ENCODE measurements at places on chromosomes 6 and 20. TPM values are rescaled to one million over a fixed set of nuclear protein-coding genes. Genes with fewer than 3 reads are reported as not detected.

DNA sequence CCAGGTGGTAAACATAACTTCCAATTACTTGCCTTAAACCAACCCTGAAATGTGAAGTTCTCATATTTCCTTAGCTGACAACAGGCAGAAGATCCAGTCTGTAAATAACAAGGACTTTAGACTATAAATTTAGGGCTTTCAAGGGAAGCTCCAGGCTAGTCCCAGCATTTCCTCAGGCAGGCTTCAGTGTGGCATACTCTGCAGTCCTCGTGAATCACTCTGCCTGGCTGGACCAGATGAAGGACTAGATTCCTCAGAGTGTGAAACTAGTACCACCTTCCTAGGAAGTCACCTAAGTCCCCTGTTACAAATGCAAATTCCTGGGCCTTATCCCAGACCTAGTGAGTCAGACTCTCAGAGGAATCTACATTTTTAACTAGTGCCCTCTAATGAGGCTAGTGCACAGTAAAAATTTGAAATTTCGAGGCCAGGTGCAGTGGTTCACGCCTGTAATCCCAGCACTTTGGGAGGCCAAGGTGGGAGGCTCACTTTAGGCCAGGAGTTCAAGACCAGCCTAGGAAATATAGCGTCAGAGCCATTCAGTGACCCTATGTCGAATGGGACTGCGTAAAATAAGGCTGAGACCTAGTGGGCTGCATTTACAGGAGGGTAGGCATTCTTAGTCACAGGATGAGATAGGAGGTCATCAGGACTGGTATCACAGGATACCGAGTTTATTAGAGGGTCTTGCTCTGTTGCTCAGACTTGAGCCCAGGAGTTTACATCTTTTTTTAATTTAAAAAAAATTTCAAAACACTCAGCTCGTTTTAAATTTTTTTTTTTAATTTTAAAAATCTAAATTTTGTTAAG lies 279.6 kb upstream of the JARID2 start:
- DNase-seq, result no peak

DNA sequence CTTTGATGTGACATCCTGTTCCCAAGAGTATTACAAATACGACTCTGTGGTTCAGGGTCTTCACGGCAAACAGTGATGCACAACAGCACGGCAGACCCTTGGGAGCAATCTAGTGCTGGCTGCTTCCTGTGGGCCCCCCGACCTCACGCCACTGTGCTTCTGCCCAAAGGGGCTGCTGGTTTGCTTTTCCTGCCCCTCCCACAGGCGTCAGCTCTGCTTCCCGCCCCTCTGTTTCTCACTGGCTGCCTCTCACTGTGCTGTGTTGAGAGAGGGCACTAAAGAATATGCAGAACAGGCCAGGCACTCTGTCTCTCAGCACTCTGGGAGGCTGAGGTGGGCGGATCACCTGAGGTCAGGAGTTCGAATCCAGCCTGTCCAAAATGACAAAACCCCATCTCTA lies 554.5 kb upstream of the AGPAT4 start:
- DNase-seq, result no peak

DNA sequence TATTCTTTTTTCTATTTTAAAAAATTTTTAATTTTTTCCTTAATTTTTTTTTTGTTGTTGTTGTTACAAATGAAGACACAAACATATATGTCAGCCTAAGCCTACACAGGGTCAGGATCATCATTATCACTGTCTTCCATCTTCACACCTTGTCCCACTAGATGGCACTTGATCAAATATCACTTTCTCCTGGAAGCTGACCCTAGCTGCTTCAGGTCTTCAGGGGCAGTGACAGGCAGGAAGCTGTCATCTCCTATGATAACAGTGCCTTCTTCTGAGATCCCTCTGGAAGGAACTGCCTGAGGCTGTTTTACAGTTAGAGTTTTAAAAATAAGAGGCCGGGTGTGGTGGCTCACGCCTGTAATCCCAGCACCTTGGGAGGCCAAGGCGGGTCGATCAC lies 70.2 kb upstream of the EEF1E1 start:
- no peak for DNase-seq

DNA sequence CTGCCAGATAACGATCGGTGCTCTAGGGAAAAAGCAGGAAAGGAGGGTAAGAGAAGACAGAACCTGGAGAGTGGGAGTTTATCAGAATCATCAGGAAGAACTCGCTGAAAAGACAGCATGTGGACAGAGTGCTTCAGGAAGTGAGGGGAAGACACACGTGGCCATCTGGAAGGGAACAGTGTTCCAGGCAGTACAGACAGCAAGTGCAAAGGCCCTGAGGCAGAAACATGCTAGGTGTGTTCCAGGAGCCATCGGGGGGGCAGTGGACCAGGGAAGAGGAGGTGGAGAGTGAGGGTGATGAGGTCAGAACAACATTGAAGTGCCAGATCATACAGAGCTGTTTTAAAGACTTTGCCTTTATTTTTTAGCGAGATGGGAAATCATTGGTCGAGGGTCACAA lies 354.3 kb upstream of the CNR1 start:
- DNase-seq, result no peak

DNA sequence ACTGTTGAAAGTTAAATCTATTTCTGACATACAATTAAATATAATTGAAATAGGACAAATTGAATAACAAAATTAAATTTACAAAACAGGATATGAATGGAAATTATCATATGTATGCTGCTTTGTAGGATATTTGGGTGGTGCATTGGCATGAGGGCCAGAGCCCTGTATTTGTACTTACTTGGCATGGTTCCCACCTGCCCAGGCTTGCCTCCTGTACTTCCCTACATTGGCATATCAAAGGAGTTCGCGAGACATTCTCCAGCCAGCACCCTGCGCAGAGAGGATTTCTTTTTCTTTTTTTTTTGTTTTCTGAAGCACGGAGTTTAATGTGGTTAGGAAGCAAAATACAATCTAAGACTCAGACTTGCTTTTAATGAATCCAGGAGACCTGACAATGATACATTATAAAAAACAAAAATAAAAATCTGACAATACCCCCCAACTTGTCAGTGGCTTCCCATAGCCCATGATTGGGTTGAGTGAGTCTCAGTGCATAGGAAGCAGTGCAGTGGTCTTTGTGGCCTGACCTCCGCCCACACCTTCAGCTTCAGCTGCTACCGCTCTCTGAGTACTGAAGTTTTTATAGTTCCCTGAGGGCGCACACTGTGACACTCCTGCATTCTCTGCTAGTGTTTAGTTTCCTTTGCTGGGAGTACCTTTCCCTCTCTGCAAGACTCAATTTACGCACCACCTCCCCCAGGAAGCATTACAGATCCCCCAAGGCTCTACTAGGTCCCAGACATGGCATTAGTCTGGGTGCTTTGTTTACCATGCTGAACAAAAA lies 440.8 kb downstream of the UTRN start:
- DNase-seq, result no peak

DNA sequence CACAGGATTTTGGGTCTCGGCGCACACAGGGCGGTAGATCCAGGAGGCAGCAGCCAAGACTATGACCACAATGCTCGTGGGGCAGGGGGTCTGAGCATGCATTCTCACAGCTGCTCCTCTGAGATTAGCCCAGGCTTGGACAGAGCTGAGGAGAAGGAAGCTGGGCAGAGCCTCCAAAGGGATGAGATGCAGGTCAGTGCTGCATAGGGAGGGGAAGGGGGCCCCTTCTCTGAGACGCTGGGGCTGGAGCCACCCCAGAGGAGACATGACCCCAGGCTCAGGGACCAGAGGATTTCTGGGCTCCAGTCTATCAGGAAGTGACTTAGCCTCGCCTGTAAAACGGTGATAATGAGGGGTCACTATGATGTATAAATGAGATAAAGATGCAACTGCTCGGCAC lies 93.9 kb downstream of the BFSP1 start:
- no peak for DNase-seq

GRCh38 chr6:109291902-109292301 lies 90.4 kb downstream of the CD164 start:
- DNase-seq, result no peak

DNA sequence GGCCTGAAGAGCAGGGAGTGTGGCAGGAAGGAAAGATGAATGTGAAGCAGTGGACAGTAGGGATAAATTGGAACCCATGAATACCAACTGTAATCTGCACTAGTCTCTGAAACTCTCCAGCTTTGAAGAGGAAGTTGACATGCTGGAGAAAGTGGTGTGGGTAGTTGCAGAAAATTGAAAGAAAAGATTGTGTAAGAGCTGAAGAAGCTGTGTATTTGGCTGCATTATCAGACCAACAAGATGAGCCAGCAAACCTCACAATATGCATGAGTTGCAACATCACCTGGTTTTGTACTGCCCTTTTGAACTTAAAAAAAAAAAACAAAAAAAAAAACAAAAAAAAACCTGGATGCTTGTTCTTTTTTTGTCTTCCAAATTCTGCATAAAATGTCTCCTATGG lies 921.9 kb upstream of the EYS start:
- DNase-seq, result no peak

DNA sequence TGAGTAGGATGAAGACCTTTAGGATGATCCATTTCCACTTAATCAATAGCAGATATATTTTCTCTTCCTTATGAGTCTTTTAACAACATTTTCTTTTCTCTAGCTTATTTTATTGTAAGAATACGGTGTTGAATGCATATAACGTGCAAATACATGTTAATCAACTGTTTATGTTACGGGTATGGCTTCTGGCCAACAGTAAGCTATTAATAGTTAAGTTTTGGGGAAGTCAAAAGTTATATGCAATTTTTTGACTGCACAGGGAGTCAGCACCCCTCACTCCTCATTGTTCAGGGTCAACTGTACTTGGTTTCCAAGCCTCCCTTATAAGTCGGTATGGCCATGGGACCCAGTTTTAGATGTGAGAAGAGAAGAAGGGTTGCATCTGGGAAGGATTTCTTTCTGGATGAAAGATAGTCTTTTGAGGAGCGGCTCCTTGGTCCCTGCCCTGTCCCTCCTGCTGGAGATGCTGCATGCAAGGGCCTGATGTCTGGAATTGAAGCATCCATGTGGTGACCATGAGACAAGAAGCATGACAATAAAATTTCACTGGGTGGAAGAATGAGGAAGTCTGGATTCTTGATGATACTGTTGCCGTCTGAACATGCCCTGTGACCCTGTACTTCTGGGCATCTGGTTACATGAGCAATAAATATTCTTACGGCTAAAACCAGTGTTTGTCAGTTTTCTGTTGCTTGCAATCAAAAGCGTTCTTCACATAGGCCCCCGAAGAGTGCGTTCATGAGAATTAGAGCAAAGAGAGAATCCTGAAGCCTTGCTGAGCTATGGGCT lies 194.7 kb upstream of the PMEPA1 start:
- no peak for DNase-seq

The HCRTR2 gene
- total RNA-seq, result not detected

The RRAGD gene
- total RNA-seq, result 0.95 TPM

The SCRT2 gene
- total RNA-seq, result not detected

The TSPYL1 gene
- total RNA-seq, result 37.6 TPM
